ENCODE measurements at places on chromosomes 4 and X. TPM values are rescaled to one million over a fixed set of nuclear protein-coding genes. Genes with fewer than 3 reads are reported as not detected.

- no peaks in the 10 kb centered on the region for H3K27me3 ChIP-seq
- no peak overlapping the region for H3K27ac ChIP-seq
- no peak for DNase-seq
- no peak overlapping the region for H3K4me3 ChIP-seq
- no peaks in the 10 kb centered on the region for H3K4me1 ChIP-seq
- H3K36me3 ChIP-seq, result no peaks in the 10 kb centered on the region
These were observed 30.8 kb downstream of the NR0B1 start for GRCh38 chrX:30278365-30278764.

DNA sequence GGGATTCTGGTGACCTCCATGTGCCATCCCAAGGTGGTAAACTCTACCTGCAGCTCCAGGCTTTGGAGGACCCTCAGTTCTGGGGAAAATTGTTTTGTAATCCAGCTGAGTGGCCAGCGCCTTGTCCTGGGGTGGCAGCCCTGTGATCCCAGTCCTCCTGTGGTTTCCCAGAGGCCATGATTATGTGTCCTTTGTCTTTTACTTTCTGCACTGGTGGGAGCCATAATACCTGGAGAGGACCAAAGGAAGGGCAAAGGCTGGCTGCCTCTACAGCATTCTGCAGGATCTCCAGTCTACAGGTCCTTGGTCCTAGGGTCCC, 64.0 kb downstream of the NBDY start:
- no peaks in the 10 kb centered on the region for H3K27me3 ChIP-seq
- no peak overlapping the region for H3K4me3 ChIP-seq
- H3K36me3 ChIP-seq, result no peaks in the 10 kb centered on the region
- DNase-seq, result no peak

GRCh38 chr4:95219109-95219508, 329.7 kb downstream of the UNC5C start:
- no peaks in the 10 kb centered on the region for H3K27me3 ChIP-seq
- H3K36me3 ChIP-seq, result no peaks in the 10 kb centered on the region
- H3K4me1 ChIP-seq, result no peaks in the 10 kb centered on the region
- DNase-seq, result no peak
- no peak overlapping the region for H3K4me3 ChIP-seq

DNA sequence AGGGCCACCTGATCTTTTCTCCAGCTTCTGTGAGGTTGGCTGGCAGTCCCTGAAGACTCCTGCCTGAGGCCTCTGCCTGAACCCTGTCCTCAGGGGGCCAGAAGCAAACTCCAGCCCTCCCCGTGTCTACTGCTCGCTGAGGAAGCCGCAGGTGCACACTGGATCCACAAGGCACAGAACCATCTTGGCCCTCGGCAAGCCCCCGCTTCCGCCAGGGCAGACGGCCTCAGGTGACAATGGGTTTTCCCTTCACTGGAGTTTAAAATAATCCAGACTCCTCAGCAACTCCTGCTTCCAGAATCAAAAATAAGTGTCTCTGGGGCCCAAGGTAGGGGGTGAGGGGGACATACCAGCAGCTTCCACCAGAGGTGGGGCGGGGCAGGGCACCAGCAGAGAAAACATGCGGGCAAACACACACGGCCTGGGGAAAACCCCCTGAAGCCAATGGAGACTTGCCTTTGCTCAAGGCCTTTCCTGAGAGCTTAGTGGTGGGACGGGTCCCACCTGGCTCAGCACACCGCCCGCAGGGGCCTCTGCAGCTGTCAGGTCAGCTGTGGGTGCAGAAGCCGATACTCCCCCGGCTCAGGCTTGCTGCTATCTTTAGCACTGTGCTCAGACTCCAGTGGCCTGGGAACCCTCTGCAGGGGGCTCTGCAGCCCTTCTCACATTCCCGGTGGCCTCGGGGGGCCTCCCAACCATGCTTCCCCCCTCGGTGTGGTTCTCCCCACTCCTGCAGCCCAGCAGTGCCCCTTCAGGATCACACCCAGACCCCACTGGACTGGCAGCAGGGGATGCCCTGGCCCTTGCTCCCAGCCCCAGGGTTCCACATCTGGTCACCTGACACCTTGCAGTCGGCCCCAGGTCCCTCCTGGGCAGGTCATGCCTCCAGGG, 1.9 kb downstream of the MYL5 start:
- no peak overlapping the region for H3K4me3 ChIP-seq
- H3K4me1 ChIP-seq, result peaks cover 9% of the 10 kb centered on the region
- H3K36me3 ChIP-seq, result no peaks in the 10 kb centered on the region
- H3K27me3 ChIP-seq, result peaks cover 10% of the 10 kb centered on the region

GRCh38 chr4:52588771-52589591, 70.1 kb downstream of the USP46 start:
- no peak overlapping the region for H3K4me3 ChIP-seq
- DNase-seq, result no peak
- no peaks in the 10 kb centered on the region for H3K36me3 ChIP-seq
- H3K4me1 ChIP-seq, result peaks cover 3% of the 10 kb centered on the region
- no peak overlapping the region for H3K27ac ChIP-seq
- H3K27me3 ChIP-seq, result no peaks in the 10 kb centered on the region

- peaks cover 4% of the 10 kb centered on the region for H3K4me1 ChIP-seq
- no peak overlapping the region for H3K4me3 ChIP-seq
- no peaks in the 10 kb centered on the region for H3K27me3 ChIP-seq
- no peaks in the 10 kb centered on the region for H3K36me3 ChIP-seq
- no peak overlapping the region for H3K27ac ChIP-seq
These were observed 211.2 kb upstream of the POF1B start for GRCh38 chrX:85590638-85591037.

GRCh38 chr4:114373508-114373907, 225.1 kb upstream of the UGT8 start:
- H3K4me3 ChIP-seq, result no peak overlapping the region
- H3K27ac ChIP-seq, result no peak overlapping the region
- no peaks in the 10 kb centered on the region for H3K27me3 ChIP-seq
- DNase-seq, result no peak
- H3K4me1 ChIP-seq, result no peaks in the 10 kb centered on the region
- no peaks in the 10 kb centered on the region for H3K36me3 ChIP-seq

- H3K4me3 ChIP-seq, result no peak overlapping the region
- no peaks in the 10 kb centered on the region for H3K36me3 ChIP-seq
- no peaks in the 10 kb centered on the region for H3K27me3 ChIP-seq
- no peak for DNase-seq
- H3K4me1 ChIP-seq, result no peaks in the 10 kb centered on the region
These were observed 119.1 kb downstream of the RTL9 start for GRCh38 chrX:110477593-110478228.

The BGN gene
- total RNA-seq, result 0.37 TPM
